ENCODE measurements at places on chromosomes 7 and 10.
A peak's percentile ranks its signal among the peaks of the same experiment; 100 is the strongest.

DNA sequence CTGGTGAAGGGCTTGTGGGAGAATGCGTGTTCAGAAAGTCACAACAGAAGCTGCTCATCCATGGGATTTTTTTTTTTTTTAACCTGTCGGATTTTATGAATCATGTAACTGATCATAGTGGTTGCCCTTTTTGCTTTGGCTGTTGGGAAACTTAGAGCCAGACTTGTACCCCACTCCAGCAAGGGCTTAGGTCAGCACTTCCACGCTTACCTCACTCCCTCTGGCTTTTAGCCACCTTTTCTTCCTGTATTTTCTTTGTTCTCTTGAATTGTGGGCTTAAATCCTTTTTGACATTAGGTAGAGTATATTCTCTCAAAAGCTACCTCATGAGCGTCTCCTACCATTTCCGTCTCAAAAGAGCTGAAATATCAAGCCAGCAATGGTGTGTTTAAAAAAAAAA lies 113.6 kb upstream of the BTBD16 start:
- no peak for DNase-seq

- DNase-seq = no peak
These were observed 26.6 kb upstream of the NKX6-2 start for GRCh38 chr10:132812520-132812919.

GRCh38 chr7:135726911-135727673 lies 894 bp downstream of the SLC13A4 start:
- no peak for DNase-seq

GRCh38 chr10:88457660-88458059 lies 125.5 kb downstream of the RNLS start:
- DNase-seq = no peak

DNA sequence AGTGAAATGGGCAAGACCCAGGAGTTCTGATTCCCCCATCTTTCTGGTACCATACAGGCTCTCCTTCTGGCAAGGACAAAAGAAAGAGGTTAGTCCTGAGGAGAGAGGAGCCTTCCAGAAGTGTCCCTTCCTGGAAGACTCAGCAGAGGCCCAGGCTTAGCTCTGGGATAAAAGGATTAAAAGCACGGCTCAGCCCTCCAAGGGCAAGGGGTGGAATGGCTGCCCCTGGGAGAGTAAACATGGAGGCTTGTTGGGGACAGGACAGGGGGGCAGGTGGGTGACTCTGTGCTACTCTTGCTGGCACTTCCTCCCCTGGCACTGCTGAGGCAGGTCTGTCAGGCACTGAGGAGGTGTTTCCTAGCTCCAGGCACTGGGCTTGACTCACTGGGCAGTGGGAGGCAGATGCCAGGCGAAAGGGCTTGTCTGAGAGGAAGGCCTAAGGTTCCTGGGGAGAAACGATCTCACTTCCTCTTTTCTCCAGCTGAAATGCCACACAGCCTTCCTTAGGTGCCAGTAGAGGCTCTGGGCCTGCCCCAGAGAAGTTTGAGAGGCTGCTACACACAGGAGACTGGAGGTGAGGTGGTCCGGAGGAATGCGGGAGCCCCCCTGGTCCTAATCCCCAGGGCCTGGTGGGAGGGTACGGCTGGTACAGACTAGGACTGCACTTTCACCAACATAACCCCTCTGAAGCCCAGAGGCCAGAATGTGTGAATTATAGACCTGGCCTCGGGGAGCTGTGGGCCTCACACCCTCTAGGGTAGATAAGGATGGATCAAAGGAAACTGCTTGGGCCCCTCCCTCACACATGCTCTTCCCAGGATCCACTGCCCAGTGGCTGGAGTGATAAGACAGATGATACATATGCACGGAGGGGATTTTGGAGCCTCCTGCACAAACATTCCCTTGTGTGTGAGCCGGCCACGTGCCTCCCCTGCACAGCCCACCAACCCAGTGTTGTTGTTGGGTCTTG lies 63.2 kb upstream of the PODXL start:
- DNase-seq = no peak

- DNase-seq = no peak
These were observed 23.1 kb downstream of the KIF5B start for GRCh38 chr10:32033171-32033570.

DNA sequence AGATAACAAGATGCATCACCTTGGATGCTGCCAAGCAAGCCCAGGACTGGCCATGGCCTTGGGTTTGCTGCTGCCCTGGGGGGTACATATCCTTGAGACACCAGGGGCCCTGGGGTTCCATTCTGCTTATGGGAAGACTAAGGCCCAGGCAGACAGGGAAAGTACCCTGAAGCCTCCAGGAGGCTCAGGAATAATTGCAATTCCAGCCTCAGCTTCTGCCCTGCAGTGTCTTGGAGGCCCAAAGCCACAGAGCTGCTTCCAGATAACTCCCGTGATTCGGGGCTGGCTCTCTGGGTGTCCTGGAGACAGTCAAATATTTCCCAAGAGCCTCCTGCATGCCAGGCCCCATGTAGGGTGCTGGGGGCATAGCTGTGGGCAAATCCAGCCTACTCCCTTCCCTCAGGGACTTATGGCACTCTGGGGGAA lies 22.6 kb downstream of the MYL10 start:
- DNase-seq = no peak

- no peak for DNase-seq
These were observed 65.3 kb downstream of the PHTF2 start for GRCh38 chr7:77863860-77864259.

GRCh38 chr10:59124187-59124586 lies 52.3 kb upstream of the PHYHIPL start:
- DNase-seq = no peak

GRCh38 chr7:82623812-82624211 lies 180.2 kb upstream of the CACNA2D1 start:
- DNase-seq = no peak

GRCh38 chr7:144835155-144835611 lies 670 bp downstream of the TPK1 start:
- DNase-seq = peak; percentile 19

- no peak for DNase-seq
These were observed 101.7 kb upstream of the SLC26A5 start for GRCh38 chr7:103547451-103548284.

GRCh38 chr7:130367836-130368746 lies 12.2 kb upstream of the CPA1 start:
- DNase-seq = no peak

DNA sequence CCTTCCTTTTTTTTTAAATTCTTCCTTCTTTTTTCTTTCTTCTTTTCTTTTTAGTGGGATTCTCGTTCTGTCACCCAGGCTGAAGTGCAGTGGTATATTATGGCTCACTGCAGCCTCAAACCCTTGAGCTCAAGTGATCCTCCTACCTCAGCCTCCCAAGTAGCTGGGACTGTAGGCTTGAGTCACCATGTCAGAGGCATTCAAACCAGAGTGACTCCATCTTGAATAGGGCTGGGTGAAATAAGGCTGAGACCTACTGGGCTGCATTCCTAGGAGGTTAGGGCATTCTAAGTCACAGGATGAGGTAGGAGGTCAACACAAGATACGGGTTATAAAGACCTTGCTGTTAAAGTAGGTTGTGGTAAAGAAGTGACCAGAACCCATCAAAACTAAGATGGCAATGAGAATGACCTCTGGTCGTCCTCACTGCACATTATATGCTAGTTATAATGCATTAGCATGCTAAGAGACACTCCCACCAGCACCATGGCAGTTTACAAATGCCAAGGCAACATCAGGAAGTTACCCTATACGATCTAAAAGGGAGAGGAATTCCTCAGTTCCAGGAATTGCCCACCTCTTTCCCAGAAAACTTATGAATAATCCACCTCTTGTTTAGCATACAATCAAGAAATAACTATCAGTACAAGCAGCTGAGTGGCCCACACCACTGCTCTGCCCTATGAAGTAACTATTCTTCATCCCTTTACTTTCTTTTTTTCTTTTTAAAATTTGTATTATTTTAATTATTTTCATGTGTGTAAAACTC lies 99.0 kb upstream of the ITGB1 start:
- no peak for DNase-seq

DNA sequence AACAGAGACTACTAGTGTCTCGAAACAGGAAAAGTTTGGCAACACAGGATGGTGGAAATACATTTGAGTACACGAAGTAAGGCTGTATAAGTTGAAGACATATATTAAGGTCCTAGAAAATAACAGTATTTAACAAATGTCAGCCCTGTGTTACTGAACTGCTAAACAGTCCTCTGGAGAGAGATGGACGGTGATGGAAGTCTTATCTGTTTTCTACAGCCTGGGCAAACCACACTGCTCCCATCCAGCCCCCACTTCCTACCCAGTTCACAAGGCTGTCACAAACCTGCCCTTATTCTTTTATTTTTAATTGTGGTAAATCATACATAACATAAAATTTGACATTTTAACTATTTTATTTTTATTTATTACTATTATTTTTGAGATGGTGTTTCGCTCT lies 179.1 kb downstream of the DNAJC1 start:
- no peak for DNase-seq

DNA sequence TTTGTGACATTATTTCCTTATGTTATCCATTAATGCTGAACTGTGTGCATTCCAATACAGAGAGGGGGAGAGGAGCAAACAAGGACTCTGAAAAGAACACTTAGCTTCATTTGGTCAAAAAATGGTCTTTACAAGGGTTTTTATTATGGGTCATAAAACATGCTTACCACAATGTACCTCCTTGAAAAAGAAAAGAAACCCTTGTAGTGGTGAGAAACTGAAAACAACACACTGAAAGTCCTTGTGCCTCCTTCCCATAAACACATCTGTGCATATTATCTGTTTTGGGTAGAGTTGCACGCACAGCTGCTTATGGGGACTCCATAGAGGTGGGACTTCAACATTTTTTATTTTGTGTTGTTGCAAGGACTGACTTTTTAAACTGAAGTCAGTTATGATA lies 98.7 kb downstream of the CDK6 start:
- no peak for DNase-seq

DNA sequence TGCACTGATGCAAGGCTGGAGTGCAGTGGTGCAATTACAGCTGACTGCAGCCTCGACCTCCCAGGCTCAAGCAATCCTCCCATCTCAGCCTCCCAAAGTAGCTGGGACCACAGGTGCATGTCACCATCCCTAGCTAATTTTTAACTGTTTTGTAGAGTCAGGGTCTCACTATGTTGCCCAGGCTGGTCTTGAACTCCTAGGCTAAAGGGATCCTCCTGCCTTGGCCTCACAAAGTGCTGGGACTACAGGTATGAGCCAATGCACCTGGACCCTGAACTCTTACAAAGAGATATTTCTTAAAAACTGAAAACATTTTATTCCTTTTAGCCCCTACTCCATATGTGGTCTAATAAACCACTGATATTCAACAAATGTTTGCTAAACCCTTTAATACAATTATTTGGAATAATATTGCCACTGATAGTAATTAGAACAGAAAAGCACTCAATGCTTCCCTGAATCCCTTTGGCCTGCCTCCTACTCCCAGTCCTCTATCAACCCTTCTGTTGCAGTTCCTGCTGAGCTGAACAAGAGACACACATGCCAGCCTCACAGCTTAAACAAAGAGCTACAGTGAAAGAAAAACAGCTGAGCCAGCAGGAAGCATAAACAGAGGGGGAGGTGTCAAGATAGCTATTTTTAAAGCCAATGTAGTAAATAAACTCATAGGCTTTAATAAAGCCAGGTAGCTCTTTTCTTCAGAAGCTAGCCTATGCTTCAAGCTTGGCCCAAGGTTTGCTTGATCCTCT lies 7.0 kb upstream of the GNAI1 start:
- DNase-seq = no peak

DNA sequence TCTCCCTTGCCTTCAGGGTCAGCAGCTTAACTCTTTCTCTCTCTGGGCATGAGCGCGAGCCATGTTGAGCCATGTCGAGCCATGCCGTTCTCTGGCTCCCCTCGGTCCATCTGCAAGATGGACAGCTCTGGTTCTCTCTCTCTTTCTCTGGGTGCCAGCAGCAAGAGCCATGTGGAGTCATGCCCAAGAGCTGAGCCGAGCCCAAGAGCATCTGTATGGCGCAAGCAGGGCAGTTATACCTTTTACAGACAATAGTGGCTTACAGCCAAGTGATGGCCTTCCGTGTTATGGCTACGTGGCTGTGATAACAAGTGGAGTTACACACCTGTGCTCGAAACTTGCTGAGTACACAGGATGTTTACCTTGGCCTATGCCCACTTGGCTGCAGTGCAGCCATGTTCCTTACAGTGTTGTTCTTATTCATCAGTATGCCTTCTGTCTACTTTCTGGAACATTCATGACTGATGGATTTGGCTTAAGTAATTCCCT lies 327.7 kb downstream of the GLRX3 start:
- no peak for DNase-seq

- DNase-seq = peak; percentile 55
These were observed 417.9 kb downstream of the RPS24 start for GRCh38 chr10:78451592-78451991.

DNA sequence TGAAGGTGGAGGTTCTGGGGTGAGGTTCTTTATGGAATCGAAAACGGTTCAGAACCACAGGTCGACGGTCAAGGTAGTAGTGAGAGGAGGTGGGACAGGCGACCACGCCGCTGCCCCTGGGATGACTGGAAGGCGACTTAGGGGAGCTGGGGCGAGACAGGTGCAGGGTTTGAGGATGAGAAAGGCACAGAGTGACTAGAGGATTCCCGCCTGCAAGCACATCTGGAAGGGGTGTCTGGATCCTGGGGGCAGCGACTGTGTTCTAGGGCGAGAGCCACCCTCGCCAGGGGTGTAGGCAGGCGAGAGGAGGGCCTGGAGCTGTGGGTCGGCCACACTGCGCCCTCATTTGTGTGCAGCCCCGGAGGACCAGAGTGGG lies 468 bp upstream of the IRF5 start:
- no peak for DNase-seq

- DNase-seq = no peak
These were observed 726.1 kb downstream of the TNS3 start for GRCh38 chr7:46855851-46856250.

DNA sequence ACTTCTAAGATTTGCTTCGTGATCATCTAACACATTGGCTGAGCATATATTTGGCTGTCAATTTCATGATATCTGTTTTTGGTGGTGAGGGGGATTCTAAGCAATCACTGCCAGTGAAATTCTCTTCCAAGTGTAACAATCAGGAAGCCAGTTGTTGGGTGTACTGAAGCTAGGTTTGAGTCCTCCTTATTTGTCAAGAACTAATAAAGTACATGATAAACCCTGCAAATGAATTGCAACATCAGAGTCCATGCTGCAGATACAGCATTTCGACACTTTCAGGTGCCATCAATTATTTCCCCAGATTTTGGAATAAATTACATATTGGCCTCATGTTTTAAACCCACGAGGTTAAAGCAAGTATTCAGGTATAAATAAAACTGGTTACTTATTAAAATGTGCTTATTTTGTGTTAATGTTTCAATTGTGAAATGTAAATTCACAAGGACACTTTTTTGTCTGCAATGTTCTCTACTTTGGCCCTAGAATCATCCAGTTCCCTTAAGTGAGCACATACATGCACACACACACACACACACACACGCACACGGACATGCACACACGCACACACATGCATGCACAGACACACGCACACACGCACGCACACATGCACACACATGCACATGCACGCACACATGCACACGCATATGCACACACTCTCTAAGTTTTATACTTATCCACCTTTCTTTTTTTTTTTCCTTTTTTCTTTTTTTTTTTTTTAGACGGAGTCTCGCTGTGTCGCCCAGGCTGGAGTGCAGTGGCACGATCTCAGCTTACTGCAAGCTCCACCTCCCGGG lies 510.2 kb upstream of the KLF6 start:
- no peak for DNase-seq

GRCh38 chr7:33087356-33087755 lies 21.8 kb downstream of the RP9 start:
- DNase-seq = no peak
